T-cell (primary cell): ENCODE measurements at places on chromosomes 5 and 9.

DNA sequence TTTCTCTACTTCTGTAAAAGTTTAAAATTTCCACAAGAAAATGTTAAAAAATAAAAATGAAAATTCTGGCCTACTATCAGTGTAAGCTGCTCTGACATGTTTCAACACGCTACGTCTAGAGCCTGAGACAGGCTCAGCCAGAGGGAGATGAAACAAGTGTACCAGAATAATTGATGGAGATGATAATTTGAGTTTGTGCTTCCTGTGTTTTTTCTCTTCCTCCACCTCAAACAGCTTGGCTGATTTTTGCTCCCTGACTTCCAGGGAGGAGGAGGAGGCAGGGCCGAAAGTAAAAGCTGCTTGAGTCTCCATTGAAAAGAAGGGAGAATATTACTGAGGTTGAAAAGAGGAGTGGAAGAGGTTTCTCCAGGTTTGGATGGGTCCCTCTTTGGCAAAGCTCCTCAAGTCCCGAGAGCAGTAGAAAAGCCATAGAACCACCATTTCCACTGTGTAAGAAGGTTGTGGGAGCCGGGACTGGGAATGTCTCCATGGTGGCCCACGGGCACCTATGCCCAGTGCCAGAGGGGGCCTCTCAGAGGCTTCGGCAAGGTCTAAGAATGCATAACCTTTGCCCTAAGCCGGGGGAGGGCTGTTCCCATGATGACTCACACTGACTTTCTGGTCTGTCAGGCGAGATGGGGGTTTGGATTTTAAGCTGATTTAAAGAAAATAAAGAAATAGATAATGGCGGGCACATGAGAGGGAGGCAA is 95.1 kb downstream of the HRH2 start:
- no peak for DNase-seq

DNA sequence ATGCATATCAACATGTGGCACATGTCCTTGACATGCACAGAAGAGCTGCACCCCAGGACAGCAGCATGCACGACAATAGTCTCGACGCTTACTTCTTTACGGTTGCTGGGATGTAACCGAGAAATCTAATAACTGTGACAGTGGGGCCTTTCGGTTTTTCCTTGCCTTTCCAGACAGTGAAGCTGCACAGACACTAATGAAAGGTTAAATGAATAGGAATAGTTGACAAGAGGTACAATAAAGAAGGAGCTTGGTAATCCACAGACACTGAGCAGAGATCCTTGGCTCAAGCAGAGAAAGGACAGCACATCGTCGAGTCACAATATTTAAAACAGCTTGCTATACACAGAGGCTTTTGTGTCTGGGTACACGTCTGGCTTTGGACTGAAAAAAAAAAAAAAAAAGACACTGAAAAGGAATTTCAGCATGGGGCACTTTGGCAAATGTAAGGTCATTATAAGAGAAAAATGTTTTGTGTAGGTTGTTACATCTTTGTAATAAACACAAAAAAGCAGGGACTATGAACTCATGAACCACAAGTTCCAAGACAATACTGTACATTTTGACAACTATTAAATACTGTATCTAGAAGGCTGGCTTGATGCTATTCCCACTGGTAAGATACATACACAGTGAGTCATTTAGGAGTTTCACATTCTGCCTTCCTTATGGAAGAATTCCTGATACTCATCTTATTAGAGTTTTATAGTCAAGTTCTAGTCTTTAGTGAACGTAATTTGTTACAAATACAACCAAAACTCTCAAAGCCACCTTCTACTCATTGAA is 5.6 kb downstream of the BNC2 start:
- no peak for DNase-seq

- DNase-seq: no peak
Measured at GRCh38 chr9:27548055-27548741, 18.6 kb upstream of the MOB3B start.

DNA sequence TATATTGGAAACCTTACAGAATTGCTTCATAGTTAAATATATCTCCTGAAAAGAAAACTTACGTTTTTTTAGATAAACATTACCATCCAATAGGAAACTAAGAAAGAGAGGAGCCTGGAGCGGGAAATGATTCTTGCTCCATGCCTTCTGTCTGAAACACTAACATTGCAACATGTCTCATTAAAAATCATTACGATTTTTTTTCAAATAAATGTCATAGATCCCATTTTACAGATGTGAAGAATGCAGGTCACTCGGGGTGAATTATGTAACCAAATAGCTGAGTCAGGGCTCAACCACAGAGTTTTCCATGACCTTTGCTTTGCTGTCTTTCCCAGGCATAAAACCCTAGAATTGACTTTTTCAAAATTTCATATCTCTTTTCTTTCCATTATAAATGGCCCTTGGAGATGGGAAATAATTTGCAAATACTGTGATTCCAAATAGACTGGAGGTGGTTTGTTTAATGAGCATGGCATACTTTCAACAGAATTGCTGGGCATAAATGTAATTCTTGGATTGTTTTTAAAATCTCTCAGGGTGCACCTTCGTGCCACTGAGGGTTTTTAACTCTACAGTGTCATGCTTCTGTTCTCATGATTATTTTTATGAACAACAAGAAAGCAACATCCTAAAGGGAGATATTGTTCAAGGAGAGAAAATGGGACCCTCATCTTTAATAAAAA is 302.8 kb downstream of the EBF1 start:
- no peak for DNase-seq

GRCh38 chr5:7850395-7851239 is at the start of gene CFAP90:
Gene CFAP90 (minus strand): TSS chr5:7851133. CDS start chr5:7851021, 112 bp downstream.
- no peak for DNase-seq

- DNase-seq: no peak
Measured at GRCh38 chr5:76674330-76675066, 41.4 kb upstream of the F2R start.

GRCh38 chr9:4936823-4937222 is 48.2 kb upstream of the JAK2 start:
- no peak for DNase-seq

DNA sequence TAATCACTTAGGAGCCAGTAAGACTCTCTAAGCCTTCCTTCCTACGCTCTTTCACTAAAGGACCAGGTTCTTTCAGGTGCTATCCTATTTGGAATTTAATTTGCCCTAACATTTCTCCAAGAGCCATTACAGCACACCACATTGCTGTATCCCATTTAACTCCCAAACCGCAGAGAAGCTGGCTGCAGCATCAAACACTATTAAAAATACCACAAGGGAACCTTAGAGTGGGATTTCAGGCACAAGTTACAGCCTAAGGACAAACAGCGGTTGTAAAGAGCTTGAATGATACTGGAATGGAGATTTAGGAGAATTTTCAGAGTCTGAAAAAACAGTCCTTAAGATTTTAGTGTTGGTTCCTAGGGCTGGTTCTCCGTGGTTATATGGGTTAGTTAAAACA is 566.4 kb downstream of the RAB3C start:
- DNase-seq: no peak

GRCh38 chr5:172796306-172796705 is 25.3 kb upstream of the DUSP1 start:
- DNase-seq: no peak

GRCh38 chr5:132070460-132071337 is 2.9 kb upstream of the CSF2 start:
- DNase-seq: no peak

DNA sequence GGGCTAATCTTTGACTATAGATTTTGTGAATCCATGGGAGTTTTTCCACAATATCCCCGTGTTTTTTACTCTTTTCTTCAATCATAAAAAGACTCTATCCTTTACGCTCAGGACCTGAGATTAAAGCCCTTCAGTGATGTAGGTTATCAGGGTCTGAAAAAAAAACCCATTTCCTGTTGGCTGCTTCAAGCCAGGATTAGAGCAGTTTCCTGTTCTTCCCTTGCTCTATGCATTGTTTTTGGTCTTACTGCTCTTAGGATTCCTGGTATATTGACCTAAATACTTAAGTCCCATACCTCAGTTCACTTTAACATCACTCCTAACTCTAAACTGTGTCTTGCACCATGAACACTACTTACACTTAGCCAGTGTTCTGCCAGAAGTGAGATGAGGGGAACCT is 319.3 kb upstream of the CHD1 start:
- no peak for DNase-seq

- DNase-seq: no peak
Measured at GRCh38 chr5:53262348-53262970, 152.9 kb upstream of the MOCS2 start.

- no peak for DNase-seq
Measured at GRCh38 chr5:158466191-158466590, 607.2 kb upstream of the CLINT1 start.

GRCh38 chr9:37678789-37679273 is 28.1 kb downstream of the FRMPD1 start:
- no peak for DNase-seq

- DNase-seq: no peak
Measured at GRCh38 chr9:9598723-9599122, 1014.1 kb downstream of the PTPRD start.

- DNase-seq: no peak
Measured at GRCh38 chr9:99726758-99727157, 94.9 kb upstream of the NR4A3 start.

- DNase-seq: no peak
Measured at GRCh38 chr5:66197764-66198405, 53.8 kb downstream of the SREK1 start.

- DNase-seq: no peak
Measured at GRCh38 chr9:16510482-16510881, 360.0 kb downstream of the BNC2 start.

- DNase-seq: peak; percentile 5
Measured at GRCh38 chr5:148457183-148457620, 73.4 kb downstream of the FBXO38 start.

DNA sequence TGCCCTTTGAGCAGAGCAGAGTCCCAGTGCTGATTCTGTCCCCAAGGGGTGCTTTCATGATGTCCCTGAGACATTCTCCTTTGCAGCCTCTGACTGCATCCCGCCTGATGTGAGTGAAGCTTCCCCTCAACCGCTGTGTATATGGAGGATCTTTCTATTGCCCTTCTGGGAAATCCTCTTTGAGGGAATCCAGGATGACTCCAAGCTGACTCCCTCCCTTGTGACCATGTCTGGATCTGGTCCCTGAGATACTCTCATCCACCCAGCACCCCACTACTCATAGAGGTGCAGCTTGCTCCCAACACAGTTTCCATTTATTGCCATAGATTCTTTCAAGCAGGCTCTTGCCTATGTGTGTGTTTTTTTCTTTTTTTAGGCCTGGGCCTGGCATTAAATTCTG is 216.5 kb downstream of the SEC61B start:
- DNase-seq: no peak

- no peak for DNase-seq
Measured at GRCh38 chr5:142636093-142636492, 49.8 kb downstream of the FGF1 start.

DNA sequence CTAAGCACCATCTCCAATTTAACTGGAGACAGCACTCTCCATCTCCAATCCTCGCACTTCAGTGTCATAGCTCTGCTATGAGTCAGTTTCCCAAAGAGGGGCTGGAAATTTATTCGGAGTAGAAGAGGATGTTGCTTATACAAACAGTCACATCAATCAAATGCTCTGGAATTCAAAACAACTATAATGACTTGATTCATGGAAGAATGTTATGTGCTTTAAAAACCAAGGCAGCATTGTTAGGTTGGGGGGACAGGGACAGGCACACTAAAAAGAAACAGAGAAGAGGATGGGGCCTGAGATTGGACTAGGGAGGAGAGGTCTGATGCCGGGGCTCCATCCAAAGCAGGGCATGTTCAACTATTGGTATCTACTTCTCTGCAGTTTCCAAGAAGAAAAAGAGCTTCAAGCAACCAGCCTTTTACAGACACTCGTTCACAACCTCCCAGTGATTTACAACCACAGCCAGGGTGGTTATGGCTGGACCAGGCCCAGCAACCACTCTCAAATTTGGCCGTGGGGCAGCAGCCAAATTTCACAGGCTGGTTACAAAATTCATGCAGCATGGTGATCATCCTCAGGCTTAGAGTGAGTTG is 117.5 kb upstream of the ZNF366 start:
- DNase-seq: no peak

DNA sequence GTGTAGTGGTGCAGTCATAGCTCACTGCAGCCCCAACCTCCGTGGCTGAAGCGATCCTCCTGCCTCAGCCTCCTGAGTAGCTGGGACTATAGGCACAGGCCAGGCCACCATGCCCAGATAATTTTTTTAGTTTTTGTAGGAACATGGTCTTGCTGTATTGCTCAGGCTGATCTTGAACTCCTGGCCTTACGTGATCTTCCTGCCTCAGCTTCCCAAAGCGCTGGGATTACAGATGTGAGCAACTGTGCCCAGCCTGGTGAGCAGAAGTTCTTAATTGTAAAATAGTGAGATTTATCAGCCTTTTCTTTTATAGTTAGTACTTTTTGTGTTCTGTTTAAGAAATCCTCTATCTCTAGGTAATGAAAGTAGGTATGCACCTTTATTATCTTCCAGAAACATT is 42.5 kb downstream of the NUP214 start:
- no peak for DNase-seq

DNA sequence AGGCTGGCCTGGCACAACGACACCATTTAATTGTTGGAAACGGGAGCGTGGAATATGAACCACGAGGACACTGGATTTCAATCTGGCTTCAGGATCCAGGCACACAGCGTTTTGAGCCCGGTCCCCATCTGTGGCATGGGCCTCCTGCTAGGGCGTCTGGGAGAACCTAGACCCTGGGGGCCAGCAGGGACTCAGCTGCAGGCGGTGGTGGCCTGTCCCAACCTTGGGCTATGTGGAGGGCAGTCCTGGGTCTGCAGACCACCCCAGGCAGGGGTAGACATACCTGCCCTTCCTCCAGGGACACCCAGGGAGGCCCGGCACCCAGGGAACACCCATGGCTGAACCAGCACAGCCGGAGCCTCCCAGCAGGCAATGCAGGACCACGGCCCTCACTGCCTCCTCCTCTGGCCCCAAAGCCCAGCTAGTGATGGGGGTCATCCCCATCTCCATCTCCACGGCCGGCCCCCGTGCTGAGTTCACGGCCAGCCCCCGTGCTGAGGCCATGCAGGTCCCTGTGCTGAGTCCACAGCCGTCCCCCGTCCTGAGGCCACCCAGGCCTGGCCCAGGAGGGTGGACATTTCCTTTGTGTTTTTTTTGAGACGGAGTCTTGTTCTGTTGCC is 18.5 kb upstream of the UBAC1 start:
- no peak for DNase-seq

- no peak for DNase-seq
Measured at GRCh38 chr5:173704615-173705511, 88.4 kb upstream of the BOD1 start.

DNA sequence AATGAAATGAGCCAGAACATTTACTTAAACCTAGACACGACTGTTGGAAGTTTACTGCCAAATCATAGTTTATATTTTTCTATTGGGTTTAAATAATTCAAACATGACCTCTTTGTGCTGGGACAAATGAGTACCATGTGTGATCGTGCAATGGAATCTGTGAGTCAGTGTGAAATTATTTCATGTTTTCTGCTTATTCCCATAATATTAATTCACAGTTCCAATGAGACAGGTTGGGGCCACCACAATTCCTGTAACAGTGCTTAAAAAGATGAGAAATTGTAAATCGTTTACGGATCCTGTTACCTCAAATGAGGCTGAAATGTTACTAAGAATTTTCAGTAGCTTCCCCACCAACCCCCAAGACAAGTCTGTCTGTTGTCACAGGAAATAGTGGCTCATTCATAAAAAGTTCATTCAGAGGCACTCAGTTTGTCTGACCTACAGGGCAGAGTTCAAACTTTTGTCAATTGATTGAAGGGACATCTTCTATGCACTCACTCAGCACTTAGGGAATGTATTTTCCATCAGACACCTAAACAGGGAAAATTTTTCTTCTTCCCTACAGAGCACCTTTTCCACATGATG is 563.9 kb upstream of the ADAMTS16 start:
- DNase-seq: no peak
